Activated naive CD8-positive, alpha-beta T cell treated with anti-CD3 and anti-CD28 coated beads, Interleukin-2, amount 10 ng/mL, durations not matched to agents 7 days and 5 days (primary cell): ENCODE measurements at places on chromosomes 7 and 10. TPM values are rescaled to one million over a fixed set of nuclear protein-coding genes. Genes with fewer than 3 reads are reported as not detected.

Gene NEUROG3
- not detected for total RNA-seq

Gene SGCE
- total RNA-seq: 1.9 TPM

Gene OR6V1
- total RNA-seq: not detected

- no peak for DNase-seq
Observed at GRCh38 chr10:86815035-86815617, 58.7 kb downstream of the BMPR1A start.

GRCh38 chr7:157278167-157278790 is 58.5 kb upstream of the DNAJB6 start:
- no peak for DNase-seq

Gene CPED1
- total RNA-seq: not detected

- DNase-seq: no peak
Observed at GRCh38 chr7:7018290-7018689, 164.1 kb upstream of the C1GALT1 start.

GRCh38 chr10:97780841-97781617 is 9.2 kb upstream of the SFRP5 start:
- DNase-seq: no peak

DNA sequence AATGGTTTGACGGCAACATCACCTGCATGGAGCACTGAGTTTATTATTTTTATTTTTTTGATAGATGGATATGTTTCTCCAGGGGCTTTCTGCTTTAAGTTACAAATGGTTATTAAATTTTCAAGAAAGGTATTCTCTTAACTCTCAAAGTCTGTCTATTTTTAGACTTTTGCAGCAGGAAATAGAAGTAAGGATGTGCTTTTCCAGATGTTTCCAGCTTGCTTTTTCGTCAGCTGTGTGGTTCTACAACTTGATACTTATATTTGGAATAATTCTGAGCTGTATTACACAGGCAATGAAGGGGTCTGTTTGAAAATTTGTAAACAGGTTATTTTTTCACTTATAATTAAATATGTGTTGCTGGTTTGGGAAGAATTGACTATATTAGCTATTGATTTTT is 69.0 kb downstream of the CACNB2 start:
- no peak for DNase-seq

Gene IDI2
- total RNA-seq: not detected

DNA sequence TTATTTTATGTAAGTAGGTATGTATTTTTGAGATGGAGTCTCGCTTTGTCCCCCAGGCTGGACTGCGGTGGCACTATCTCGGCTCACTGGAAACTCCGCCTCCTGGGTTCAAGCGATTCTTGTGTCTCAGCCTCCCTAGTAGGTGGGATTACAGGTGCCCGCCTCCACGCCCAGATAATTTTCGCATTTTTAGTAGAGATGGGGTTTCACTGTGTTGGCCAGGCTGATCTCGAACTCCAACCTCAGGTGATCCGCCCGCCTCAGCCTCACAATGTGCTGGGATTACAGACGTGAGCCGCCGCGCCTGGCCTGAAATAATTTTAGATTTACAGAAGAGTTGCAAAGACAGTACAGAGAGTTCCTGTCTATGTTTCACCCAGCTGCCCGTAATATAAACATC is 37.5 kb downstream of the PFKFB3 start:
- DNase-seq: no peak

DNA sequence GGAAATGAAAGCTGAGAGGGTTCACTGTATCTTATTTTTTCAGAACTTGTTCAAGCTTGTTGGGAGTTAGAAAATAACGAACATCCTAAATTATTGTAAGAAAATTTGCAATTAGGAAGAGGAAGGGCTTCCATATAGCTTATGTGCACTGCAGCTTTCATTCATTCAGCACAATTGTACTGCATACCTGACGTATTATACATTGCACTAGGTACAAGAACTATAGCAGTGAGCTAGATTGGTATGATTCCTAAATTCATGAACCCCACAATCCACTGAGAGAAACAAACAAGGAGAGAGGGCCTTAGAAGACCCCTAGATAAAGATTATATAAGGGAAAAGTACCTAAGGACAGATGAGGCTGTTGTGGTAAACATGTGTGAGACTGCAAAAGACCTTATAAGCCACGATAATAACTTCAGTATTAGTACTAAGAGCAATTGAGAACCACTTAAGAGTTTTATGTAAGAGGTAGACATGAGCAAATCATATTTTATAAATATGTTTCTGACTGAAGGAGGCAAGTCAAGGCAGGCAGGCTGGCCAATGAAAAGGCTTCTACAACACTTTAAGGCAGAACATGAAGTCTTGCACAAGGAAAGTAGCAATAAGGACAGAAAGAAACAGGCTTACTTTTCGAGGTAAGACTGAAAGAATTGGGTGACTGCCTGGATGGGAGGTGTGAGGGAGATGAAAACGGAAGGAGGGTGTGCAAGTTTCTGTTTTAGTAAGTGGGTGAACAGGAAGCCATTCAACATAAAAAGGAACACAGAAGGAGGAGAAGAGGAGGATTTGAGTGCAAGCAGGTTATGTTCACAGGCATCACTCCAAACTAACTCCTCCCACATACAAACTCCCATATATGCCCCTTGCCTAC is 77.9 kb upstream of the LRRN3 start:
- DNase-seq: no peak

- DNase-seq: no peak
Observed at GRCh38 chr7:151367284-151367683, 25.7 kb downstream of the NUB1 start.

GRCh38 chr7:82247814-82248433 is 195.7 kb downstream of the CACNA2D1 start:
- no peak for DNase-seq

- no peak for DNase-seq
Observed at GRCh38 chr7:156379324-156380070, 261.1 kb upstream of the RNF32 start.

- no peak for DNase-seq
Observed at GRCh38 chr7:46233585-46234329, 312.7 kb upstream of the IGFBP3 start.

Gene PAPOLB
- total RNA-seq: not detected

Gene IRF5
- total RNA-seq: 7.7 TPM

DNA sequence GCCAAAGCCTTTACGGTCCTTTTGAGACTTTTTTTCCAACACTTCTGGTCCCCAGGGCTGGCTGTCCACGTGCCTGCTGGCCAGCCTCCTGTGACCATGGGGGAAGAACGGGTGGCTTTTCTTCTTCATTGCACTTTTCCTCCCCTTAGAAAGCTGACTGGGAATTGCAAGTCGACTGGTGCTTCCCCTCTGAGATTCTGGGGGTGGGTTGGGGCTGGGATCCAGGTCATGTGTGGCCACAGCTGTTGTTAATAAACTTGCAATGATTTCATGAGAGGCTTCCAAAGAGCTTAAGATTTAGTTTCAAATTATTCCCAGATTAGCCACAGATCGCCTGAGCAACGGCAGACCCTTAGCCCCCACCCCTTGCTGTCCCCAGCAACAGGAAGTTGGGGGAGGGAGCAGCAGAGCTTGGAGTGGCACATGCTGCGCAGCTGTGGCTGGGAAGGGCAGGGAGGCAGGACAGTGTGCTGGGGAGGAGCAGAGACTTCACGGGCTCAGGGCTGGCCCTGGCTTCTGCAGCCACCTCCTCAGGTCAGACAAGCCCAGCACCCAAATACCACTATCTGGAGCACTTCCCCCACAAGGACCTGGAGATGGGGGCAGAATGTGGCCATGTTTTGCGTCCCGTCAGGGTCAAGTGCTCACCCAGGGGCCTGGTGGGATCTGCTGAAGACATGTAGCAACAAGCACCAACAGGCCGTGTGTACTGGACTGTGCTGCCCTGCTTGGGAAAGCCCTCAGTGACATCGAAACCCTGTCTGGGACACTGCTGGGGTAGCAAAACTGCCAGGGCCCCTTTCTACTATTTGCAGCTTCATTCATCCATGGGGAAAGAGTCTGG is 147.1 kb downstream of the RNF216 start:
- no peak for DNase-seq

DNA sequence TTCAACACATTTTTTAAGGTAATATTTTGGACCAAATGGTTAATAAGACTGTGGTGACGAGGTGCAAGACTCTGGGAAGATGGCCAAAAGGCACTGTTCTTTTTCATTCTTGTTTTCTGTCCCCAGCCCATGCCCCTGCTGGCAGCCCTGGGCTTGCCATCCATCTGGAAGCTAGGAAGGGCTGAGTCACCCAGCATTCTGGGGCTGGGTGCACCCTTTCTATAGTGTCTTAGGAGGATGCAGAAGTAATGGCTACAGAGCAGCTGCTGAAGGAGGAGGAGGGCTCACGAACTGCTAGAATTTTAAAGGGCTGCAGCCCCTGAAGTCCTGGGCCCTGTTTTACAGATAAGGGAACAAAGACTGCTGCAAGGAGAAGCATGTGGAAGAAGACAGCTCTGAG is 42.8 kb upstream of the ZNF32 start:
- no peak for DNase-seq

DNA sequence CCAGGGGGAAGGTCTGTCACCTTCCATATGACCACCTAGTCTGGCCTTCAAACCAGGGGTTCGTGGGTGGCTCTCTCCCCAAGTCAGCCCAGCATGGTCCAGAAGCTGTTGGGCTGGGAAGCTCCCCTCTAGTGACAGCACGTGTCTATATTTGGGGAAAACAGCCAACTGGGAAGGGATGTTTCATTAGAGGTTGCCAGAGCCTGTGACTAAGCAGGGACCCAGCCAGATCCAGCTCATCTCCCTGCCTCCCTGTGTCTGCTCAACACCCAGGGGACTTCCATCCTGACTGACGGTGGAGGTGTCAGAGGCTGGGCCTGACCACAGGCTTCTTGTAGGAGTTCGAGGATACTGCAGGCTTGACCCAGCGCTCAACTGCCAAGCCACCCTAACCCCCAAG is 10.5 kb downstream of the STYXL1 start:
- no peak for DNase-seq

GRCh38 chr7:151840088-151840910 is 36.6 kb downstream of the PRKAG2 start:
- no peak for DNase-seq

Gene LRRC18
- not detected for total RNA-seq

DNA sequence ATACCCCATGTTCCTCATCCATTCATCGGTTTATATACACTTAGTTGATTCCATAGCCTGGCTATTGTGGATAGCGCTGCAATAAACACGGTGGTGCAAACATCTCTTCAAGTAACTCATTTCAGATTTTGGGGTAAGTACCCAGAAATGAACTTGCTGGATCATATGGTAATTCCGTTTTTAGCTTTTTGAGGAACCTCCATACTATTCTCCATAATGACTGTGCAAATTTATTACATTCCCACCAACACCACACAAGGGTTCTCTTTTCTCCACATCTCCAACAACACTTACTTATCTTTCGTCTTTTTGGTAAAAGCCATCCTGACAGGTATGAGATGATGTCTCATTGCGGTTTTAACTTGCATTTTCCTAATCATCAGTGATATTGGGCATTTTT is 3.7 kb downstream of the NPFFR1 start:
- DNase-seq: no peak

DNA sequence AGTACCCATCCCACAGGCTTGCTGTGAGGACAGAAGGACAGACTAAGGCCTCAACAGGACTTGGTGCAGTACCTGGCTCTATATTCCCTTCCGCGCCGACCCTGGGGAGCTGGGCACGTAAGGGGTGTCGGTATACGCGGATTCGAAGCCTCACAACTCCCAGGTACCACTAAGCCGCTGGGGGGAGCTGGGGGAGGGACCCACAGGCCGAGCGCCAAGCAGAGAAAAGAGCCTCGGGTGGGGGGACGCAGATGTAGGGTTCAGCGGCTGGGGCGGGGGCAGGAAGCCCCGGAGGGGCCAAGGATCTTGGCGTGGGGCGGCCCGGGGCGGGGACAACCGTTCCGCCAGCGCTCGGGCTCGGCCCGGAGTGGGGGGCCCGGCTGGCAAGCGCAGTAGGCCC is 126.4 kb upstream of the ZNF746 start:
- DNase-seq: no peak

DNA sequence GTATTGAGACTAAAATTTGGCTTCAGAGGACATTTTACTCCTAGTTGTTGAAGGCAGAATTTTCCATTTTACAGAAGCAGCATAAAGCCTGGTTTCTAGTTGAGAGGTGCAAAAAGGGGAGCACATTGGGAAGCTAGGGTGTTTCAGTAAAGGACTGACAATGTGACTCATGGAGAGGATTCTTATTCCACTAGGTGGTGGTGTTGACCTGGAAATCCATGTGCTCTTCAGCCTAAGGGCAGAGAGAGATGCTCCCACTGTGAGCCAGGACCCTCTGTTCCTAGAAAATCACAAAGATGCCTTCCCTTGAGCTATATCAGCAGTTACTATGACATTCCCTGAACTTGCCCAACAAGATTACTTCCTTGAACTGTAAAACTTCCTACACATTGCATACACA is 687.8 kb downstream of the IPMK start:
- DNase-seq: no peak

Gene MUC12
- not detected for total RNA-seq

Gene ENTPD1
- total RNA-seq: 10.9 TPM
